ENCODE measurements at places on chromosomes 3 and 15.

DNA sequence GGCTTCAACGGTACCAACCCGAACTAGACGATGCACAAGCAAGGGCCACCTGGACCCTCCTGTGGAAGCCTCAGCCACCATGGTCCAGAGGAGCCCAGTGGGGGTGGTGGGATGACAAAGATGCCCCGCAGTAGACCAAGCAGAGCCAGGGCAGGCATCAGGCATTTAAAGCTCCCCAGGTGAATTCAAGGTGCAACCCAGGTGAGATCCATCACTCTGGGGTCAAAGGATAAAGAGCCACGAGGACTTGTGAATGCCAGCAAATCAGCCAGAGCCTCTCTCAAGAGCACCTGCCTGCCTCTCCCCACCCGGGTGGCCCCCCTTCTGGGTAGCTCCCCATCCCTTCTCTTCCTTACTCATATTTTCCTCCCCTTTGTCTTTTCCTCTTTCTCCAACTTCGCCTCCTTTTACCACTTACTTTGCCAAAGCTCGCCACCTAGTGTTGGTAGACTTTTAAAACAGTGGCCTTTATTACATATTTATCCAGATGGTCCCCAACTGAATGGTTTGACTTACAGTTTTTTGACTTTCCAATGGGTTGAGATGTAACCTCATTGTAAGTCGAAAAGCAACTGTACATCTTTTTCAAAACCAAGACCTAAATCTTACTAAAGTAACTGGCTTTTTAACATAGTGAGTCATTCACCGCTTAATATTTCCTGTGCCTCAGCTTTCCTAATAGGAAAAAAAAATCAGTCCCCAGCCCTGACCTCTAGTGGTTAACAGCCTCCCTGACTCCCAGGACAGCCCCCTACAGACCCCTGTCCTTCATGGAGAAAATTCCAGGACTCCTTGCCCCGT is 18.8 kb downstream of the PLA2G4F start:
- DNase-seq, result no peak

- DNase-seq, result no peak
Observed at GRCh38 chr3:45826908-45827307, 15.0 kb downstream of the LZTFL1 start.

GRCh38 chr3:70606018-70606417 is 293.6 kb upstream of the MDFIC2 start:
- DNase-seq, result no peak

GRCh38 chr15:59298225-59298853 is 74.3 kb downstream of the MYO1E start:
- no peak for DNase-seq

DNA sequence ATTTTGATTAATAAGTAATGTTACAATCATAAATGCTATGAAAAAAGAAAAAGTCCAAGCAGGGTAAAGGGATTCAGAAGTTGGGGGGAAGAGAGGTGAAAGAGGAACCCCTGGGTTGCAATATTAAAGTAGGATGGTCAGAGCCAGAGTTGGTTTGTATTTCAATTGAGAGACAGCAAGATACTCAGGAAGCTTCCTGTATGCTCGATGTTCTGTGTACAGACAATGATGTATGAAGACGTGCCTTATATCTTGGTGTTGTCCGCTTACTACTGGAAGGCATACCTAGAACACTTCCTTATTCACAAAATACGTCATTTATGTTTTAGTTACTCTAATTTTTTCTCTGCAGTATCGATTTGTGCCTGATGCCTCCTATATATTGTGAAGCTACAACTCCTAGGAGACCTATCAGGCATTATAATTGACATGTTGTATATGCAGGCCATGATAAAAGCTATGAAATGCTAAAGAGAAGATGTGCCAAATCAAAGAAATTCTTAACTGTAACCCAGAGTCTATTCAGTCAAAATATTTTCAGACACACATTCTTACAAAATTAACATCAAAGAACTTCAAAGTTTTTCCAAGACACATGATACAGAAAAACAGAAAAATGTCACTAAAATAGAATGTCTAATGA is 87.5 kb downstream of the TBL1XR1 start:
- no peak for DNase-seq

DNA sequence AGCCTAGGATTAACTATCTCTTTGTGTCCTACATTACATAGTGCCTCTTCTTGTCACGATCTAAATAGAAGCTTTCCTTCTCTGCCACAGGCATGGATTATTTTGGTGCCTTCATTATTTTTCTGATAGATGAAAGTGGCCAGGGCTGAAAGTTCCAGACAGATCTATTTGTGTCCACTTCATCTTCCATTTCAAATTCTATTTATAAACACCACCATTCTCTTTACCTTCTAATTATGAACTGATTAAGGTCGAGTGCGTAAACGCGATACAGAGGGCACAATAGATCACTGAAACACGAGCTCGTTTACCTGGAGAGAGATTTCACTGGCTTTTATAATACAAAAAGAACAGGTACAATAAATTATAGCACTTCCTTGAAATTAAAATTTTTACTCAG is 105.0 kb downstream of the EDEM1 start:
- DNase-seq, result no peak

Measured in mesothelial cell of epicardium (in vitro differentiated cells).